ENCODE measurements at places on chromosomes 1 and 21.

- DNase-seq, result no peak
Measured at GRCh38 chr1:212236664-212237220, 48.5 kb upstream of the PPP2R5A start.

DNA sequence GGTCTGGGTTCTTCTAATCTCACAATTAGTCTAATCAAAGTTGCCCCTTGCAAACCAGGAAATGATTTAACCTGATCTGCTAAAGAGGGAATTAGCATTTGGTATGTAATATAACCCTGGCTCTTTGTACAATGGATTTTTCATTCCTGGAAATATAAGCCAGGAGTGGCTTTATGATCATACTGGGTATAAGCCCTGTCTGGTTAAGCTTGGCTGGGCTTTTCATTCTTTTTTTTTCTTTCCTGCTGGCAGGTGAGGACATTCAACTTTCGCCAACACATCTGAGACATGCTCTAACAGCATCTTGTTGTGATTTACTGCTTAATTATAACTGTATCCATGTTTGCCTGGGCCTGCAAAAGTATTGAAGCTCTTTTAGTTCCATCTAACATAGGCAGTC lies 20.4 kb upstream of the SDE2 start:
- DNase-seq, result no peak

- DNase-seq, result peak; percentile 26
Measured at GRCh38 chr1:22978299-22978698, 5.6 kb upstream of the LACTBL1 start.

- DNase-seq, result no peak
Measured at GRCh38 chr21:26461500-26461899, 111.6 kb downstream of the CYYR1 start.

GRCh38 chr1:118841521-118841920 lies 146.6 kb downstream of the TBX15 start:
- no peak for DNase-seq

GRCh38 chr1:77459881-77460280 lies 178.1 kb downstream of the AK5 start:
- DNase-seq, result peak; percentile 48

DNA sequence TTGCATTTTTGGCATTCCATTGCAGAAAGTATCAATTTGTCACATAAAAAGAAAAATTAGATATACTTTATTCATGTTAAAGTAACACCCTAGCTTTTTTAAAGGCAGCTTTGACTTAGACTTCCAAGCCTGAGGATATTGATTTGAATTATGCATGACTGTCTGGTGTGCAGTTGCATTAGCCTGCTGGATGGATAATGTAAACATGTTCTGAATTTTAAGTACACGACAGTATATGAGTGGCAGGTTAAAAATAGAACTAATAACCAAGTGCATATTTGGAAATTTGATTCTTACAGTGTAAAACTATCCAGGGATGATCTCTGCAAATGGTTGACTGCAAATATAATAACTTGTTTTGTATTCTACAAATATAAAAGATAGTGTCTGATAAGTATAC lies 124.0 kb downstream of the SYT14 start:
- no peak for DNase-seq

DNA sequence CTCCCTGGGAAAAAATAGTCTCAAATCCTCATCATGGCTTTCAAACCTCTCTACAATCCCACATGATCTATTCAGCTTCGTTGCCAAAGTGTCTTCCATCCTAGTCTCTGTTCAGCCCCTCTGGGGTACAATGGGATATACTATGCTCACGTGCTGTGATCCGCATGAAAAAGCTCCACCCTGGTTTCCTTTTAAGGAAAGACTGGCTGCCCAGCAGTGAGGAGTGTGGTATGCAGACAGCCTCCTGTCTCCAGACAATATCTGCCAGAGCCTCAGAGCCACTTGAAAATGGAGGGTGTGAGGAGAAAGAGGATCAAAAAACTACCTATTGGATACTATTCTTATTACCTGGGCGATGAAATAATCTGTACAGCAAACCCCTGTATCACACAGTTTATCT lies 194.5 kb downstream of the LHX8 start:
- DNase-seq, result no peak

DNA sequence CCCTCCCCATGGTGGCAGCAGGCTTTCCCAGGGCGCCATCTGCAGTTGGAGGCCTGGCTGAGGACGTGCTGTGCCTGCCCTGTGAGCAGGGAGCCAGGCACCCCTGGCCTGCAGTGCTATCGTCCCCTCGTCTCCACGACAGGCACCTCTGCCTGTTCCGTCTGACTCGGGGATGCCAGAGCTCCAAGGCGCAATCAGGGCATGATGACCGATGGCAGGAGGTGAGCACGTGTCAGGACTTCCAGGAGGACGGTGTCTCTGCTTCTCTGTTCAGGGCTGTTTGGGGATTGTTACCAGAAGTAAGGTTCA lies 125.2 kb downstream of the PCBP3 start:
- DNase-seq, result no peak

DNA sequence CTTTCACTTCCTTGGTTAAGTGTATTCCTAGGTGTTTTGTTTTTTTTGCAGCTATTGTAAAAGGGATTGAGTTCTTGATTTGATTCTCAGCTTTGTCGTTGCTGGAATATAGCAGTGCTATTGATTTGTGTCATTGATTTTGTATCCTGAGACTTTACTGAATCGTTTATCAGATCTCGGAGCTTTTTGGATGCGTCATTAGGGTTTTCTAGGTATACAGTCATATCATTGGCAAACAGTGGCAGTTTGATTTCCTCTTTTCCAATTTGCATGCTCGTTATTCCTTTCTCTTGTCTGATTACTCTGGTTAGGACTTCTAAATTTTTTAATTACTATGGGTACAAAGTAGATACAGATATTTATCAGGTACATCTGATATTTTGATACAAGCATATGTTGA lies 75.4 kb downstream of the SLC35A3 start:
- DNase-seq, result no peak

DNA sequence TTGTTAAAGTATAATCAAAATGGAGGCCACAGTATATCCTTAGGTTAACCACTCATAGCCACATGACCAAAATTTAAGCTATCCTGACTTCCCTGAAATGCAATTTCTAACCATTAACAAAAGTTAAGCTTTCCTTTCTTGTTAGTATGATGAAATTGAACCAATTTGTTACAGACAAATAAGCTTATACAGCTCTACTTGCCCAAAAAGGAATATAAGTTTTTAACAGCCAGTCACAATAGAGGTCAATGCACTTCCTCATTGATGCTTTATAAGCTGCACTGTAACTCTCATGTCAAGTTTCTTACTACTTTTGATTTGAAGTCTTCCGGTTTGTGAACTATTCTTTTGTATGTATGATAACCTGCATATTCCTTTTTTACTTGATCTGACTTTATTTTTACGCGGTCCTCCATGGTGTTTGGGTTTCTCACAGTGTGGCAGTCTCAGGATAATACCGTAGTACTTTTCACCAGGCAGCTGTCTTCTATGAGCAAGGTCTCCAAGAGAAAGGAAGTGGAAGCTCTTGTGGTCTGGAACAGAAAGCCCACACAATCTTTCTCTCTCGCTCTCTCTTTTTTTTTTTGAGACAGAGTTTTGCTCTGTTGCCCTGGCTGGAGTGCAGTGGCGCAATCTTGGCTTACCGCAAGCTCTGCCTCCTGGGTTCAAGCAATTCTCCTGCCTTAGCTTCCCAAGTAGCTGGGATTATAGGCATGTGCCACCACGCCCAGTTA lies 331.6 kb downstream of the SRGAP2C start:
- DNase-seq, result no peak

GRCh38 chr1:156069490-156070455 lies 8.8 kb downstream of the RAB25 start:
- DNase-seq, result no peak

DNA sequence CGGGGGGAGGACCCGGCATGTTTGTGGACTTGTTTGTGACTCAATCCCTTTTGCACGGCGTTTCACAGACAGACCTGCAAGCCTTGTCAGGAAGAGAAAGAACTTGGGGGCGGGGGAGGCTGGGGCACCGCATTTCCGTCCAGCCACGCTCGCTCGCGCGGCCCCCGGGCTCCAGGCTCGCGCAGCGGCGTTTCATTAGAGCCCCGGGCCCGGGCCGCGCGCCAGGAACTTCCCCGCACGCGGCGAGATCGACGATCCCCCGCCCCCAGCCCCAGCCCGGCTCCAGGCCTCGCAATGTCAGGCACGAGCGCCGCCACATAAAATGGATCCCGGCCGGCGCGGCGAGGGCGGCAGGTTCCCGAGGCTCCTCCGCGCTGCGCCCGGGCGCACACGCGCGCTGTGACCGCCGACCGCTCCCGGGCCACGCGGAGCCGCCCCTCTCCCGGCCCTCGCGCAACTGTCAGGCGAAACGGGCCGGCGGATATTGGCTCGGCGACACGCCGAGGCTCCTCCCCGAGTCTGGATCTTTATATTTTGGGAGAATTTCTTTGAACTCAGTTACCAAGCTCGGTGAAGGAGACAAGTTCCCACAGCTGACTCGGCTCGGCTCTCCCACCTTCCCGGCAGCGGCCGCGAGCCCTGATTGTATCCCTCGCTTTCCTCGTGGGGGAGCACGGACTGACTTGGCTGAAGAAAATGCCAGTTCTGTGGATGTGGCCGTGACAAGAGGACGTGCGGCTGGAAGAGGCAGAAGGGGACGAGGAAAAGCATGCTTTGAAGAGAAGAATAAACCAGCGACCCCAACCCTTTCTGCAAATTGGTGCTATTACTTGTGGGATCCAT lies at the start of gene KIF26B:
Gene KIF26B, plus strand, starts transcription at position 557 of the 843 bp plus-strand sequence. CDS start 440 bp downstream, outside the sequence.
- peak; percentile 68 for DNase-seq

Measured in fibroblast of pulmonary artery (primary cell).